Fibroblast of lung (primary cell): ENCODE measurements at places on chromosomes 1 and 21.

DNA sequence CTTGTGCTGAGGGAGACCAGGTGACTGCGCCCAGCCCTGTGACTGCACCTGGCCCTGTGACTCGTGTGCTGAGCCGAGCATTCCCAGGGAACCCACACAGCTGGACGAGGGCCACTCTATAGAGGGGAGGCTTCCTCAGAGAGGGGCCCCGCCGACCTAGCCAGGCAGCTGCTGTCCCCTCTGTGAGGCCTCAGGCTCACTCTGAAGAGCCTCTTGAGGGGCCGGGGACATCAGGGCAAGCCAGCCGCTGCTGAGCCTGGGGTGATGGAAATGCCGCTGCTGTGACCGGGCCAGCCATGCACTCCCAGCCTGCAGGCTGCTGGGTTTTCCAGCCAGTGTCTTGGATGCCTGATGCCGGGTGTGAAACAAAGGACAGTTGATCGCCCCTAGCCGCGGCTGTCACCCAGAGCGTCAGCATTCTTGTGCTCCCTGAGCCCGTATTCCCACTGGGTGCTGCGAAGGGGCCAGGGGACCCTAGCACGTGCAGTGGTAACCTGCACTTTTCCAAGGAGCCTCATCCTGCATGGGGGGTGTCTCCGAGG lies 17.5 kb downstream of the PFKL start:
- no peak for DNase-seq

DNA sequence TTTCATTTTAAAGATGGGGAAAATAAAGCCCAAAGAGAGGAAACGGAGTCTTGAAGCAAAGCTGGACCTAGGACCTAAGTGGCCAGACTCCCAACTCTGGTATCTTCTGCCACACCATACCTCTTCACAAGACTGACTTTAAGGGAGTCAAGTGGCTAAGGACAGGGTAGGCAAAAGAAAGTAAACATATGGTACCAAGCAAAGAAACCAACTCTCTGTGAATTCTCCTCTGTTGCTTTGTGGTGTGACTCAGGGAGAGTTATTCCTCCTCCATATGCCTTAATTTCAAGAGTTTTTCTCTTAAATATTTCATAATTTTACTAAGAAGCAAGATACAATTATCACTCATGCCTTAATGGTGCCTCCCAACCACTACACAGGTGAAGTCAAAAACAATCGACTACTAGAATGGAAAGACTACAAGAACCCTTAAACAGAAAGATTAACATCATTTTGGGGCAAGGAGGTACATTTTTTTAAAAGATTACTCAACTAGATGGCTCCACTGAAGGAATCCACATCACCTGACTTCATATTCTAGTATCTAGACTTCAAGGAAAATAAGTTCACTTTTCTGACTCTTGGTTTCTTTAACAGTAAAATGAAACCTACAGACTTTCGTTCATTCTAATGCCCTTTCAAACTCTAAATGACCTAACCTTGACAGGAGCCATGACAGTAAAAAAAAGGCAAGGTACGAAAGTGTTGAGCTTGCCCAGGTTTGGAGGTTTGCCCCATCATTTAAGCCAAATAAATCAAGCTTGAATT lies 44.2 kb downstream of the LUZP1 start:
- no peak for DNase-seq

DNA sequence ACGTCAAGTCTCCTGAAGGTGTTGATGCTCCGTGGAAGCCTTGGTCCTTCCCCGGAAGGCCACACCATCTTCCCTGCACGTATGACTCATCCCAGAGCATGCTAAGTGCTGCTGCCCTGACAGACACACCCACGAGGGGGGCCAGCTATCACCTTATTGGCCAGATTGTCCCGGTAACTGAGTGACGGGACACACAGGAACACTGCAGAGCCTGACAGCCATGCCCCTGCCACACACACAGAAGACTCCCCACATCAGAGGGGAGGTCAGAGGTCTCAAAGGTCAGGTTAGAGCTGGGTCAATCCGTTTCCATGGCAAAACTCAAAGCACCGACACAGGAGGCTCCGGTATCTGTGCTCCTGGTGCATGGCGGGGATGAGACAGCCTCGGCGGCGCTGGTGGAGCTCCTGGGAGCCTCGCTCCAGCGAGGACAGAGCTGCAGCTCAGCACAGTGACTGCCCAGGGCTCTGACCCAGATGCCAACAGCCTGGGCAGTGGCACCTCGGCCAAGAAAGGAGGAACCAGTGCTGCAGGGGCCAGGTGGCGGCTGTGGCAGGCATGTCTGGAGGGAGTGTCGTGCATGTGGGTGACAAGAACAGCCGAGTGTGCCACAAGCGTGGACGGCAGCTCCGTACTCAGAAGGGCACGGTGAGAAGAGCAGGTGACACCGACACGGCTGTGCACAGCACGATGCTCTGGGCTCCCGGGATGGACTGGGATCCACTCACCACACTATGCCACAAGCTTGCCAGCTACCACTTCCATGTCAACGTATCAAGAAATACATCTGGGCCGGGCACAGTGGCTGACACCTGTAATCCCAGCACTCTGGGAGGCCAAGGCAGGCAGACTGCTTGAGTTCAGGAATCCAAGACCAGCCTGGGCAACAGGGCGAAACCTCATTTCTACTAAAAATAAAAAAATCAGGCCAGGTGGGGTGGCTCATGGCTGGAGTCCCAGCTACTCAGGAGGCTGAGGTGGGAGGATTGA lies 14.8 kb upstream of the TMEM240 start:
- peak; percentile 74 for DNase-seq

GRCh38 chr1:109392037-109392787 lies 5.5 kb downstream of the SORT1 start:
- no peak for DNase-seq

DNA sequence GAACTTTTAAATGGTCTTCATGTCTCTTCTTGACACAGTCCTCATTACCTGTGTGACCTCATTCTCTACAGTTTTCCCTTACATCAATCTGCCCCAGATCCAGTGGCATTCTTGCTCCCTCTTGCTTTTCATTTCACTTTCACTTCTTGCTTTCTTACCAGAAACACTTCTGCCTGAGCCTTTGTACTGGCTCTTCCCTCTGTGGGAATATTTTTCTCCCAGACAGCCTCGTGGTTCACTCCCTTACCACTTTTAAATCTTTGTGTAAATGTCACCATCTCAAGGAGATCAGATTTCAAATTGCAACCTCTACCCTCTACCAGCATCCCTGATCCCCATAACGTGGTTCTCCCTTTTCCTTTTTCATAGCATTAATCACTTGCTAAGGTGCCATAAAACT lies 73.2 kb downstream of the DISC1 start:
- DNase-seq = peak; percentile 26

- no peak for DNase-seq
Observed at GRCh38 chr1:24898152-24898908, 31.7 kb downstream of the RUNX3 start.

GRCh38 chr1:47210666-47211065 lies 20.8 kb upstream of the PDZK1IP1 start:
- DNase-seq = no peak
